ENCODE measurements at places on chromosomes 6 and 20.
A peak's percentile ranks its signal among the peaks of the same experiment; 100 is the strongest.

DNA sequence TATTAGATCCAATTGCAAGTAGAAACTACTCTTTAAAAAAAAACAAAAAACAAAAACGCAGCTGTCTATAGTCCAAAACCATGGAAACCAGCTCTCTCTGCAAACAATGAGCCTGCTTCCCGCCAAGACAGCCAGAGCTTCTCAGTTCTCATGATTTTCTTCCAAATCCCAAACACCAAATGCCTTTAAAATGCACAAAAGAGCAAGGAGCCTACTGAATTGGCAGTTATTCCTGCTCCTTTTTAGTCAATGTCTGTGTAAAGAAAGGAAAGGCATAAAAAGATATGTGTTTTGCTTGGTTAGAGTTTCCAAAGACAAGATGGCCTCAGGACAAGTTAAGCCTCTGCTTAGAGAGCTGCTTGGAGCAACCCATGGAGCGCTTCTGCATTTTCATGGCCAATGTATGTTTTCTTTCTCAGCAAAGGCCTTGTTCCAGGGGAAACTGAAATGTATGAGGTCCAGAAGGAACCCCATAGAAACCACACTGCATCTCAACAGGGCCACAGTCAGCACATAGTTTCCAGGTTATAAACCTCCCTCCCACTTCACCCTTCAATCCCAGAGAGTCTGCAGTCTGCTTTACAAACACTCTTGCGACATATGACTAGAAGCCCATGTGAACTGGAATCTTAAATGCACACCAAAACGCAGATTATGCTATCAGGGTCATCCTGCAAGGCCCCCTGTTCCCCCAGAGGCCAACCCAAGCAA, 209.3 kb upstream of the TAB2 start:
- DNase-seq: no peak

DNA sequence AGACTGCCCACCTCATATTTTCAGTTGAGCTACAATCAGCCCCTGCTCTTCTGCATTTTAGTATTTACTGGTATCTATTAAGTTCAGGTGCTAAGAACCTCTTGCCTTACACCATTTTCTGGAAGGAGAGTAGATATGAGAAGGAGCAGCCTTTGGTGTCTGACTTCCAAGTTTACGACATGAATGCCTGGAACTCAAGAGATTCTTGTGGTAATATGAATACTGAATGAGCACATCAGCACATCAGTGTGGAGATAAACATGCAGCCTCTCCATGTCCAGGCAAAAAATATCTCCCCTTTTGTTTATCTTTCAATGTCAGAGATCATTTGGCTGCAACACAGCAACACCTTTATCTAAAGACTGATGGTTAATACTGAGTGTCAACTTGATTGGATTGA, 65.8 kb upstream of the THEMIS start:
- DNase-seq: peak; percentile 13

GRCh38 chr6:164322533-164322932, 908.0 kb downstream of the QKI start:
- DNase-seq: no peak

DNA sequence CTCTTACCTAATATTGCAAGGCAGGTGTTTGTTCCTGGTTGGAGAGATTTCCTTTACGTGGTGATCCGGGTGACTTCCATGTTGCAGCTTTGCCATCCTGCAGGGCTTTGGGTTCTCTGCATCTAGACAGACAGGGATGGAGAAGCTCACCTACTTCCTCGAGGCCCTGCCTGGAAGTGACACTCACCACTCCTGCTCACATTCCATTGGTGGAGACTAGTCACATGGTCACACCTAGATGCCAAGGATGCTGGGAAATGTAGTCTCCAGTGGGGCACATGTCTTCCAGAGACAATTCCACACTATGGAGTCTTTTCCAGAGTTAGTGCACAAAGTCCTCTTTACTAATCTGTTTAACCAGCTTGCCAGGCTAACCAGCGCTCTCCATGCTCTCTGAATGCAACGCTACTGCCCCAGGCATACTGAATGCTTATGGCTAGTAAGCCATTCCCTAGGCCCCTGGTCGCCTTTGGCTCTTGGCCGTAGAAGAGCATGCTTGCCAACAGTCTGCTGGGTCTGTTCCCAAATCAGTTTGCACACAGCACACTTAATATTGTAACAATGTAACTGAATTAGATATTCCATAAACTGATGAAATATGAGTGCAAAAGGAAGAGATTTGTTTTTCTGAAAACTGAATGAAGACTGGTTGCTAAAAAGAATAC, 6.7 kb upstream of the KCNK15 start:
- DNase-seq: peak; percentile 80

- DNase-seq: no peak
Observed at GRCh38 chr6:21176197-21176596, 417.4 kb upstream of the SOX4 start.

DNA sequence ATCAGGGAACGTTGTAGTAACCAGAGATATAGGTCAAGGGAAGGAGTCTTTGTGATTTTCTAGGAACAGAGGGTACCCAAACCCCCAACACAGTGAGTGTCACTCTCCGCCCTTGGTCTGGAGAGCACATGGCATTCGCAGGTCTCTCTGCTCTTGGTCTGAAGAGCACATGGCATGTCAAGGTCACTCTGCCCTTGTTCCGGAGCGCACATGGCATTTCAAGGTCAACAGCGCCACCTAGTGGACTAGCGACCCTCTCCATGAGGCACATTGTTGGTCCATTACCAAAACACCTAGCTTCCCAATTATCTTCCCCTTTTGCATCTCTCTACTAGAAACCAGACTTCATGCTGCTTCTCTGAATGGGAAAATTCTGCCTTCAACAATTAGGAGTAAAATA, 260.0 kb downstream of the C6orf118 start:
- DNase-seq: no peak

DNA sequence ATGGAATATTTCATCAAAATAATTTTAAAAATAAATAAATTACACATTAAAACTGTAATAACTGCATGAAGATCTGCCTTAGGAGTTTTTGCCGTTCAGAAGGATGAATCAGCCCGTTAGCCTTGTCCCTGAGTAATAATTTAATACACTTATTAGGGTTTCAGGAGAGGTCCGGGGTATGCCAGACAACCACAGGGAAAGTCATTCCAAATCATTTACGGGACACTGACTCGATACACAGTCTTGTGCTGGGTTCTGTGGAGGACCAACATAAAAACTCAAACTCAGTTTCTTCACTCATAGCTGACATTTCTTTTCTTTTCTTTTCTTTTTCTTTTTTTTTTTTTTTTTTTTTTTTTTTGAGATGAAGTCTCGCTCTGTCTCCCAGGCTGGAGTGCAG, 735 bp upstream of the LY6G6F start:
- DNase-seq: no peak

- no peak for DNase-seq
Observed at GRCh38 chr6:138334000-138334399, 43.7 kb upstream of the SMIM28 start.

DNA sequence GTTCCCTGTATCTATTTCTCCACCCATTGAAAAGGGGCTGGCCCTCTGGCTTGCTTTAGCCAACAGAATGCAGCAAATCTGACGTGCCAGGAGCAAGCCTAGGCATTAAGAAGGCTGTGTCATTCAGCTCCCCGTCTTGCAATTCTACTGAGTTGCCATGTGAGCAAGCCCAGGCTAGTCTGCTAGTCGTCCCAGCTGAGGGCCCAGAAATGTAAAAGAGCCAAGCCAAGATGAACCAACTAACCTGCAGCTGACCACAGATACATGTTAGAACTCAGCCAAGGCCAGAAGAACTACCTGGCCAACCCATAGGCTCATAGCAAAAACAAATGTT, 30.1 kb downstream of the PREP start:
- no peak for DNase-seq

DNA sequence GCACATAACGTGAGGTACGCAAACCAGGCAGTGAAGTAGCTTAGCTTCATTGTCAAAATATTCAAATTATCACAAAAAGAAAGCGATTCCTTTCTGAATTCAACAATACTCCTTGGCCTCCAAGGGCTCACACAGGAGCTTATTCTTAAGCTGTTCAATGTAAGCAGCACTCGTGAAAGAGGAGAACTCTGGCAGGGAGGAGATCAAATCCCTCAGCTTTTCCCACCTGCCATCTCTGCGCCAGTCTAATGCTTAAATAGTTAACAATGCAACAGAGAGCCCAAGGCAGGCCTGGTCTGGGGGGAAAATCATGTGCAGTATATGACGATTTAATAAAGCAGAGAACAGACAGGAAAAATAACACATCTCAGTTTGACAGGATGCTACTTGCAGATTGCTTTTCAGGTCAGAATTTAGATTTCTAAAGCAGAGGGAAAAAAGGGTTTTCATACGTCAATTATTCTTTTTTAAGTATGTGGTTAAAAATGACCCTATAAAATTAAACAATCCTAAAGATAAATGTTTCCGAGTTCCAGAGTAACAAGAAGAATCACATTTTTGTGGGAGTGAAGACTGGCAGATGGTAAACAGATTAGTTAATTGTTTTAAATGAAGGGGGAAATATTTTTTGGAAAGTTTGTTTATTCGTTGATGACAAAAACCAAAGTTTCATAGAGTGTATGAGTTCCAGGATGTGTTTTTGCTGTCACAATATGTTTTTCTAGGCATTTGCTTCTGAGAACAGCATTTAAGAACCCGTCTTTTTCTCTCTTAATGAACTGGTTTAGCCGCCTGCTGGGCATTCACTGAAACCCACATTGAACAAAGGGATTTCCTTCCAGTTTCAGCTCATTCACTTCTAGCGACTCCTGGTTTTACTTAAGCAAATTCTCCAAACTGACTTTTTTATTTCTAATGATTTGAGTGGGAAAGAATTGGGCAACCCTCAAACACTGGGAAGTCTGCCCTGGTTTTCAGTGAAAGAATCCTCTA, 45.9 kb downstream of the PLAGL1 start:
- DNase-seq: peak; percentile 21

DNA sequence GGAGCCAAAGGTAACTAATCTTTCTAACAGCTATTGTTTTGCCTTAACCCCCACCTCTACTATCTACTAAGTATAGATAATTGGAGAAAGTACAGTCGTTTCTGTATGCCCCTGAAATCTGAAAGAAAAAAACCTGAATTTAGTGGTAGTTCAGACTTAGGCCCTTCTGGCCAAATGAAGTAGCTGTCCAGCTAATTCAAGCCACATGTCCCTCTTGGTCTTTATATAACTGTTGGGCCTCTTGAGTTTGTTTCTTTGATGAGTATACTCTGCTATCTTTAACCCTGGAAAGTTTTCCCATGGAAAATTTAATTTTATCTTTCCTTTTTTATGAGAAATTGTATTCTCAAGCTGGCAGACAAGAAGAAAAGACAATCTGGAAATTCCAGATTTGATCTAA, 73.0 kb upstream of the FAM8A1 start:
- no peak for DNase-seq

DNA sequence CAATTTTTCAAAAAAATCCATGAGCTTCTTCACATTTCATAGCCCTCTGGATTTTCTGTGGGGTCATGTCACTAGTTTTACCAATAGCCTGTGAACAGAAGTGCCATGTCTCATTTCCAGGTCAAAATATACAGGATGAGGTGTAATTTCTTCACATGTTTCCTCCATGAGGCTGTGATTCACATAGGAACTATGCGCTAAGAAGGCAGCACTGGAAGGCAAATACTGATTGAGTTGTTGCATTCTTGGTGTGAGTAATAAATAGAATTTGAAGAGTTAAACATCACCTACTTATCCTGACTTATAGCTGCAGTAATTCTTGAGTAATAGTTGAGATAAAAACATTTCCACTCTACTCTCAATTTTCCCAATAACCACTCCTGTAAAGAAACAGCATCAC, 442.3 kb downstream of the HAO1 start:
- DNase-seq: peak; percentile 3

- no peak for DNase-seq
Observed at GRCh38 chr6:7624796-7625710, 35.1 kb downstream of the SNRNP48 start.

- DNase-seq: no peak
Observed at GRCh38 chr6:161458201-161458951, 184.5 kb upstream of the AGPAT4 start.

- no peak for DNase-seq
Observed at GRCh38 chr6:35048631-35049083, 92.5 kb downstream of the TCP11 start.

DNA sequence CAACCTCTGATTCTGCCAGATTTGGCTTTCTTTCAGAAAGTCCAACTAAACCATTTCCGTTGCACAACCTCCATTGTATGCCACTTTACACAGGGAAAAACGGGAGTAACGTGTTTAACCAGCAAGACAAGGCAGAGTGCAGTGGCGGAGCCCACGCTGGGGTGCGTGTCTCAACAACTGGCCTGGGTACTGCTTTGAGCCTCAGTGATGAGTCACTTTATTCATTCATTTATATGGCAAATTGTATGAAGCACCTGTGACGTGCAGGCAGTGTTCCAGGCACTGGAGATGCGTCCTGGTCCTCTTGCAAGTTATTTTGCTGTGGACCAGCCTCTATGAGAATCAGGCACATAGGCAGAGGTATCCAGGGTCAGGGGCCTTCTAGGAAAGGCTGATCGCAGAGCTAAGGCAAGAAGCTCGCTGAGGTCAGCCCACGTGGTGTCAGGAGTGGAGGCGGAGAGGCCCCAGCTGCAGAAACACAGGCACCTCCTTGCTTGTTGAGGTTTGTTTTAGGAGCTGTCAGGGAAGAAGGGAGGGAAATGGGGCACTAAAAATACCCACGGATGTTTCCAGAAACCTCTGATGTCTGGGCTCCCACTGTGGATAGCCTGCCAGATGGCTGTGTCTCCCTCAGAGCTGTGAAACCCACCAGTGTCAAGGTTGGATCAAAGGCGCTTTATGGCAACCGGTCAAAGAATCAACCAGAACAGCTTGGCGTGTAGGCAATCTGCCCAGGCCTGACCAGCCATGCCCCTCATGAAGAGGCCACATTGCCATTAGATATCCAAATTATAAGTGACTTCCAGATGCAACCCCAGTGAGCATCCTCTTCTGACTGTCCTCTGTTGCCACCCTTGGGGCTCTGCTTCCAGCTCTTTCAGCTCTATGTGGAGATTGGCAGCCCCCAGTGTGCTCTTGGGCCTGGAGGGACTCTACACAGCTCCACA, 157.2 kb downstream of the CD83 start:
- no peak for DNase-seq

GRCh38 chr6:151089978-151090377, 149.8 kb upstream of the AKAP12 start:
- no peak for DNase-seq

- peak; percentile 97 for DNase-seq
Observed at GRCh38 chr20:45910670-45911485, 1.1 kb downstream of the PLTP start.

DNA sequence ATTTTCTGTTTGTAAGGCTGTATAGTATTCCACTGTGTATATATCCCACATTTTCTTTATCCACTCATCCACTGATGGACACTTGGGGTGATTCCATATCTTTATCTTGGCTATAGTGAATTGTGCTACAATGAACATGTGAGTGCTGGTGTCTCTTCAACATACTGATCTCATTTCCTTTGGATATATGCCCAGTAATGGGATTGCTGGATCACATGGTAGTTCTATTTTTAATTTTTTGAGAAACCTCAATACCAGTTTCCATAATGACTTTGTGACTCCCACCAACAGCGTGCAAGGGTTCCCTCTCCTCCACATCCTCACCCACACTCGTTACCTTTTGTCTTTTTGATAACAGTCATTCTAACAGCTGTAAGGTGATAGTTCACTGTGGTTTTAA, 166.0 kb downstream of the ARHGAP18 start:
- no peak for DNase-seq
